ENCODE measurements at places on chromosomes 3 and 15.

DNA sequence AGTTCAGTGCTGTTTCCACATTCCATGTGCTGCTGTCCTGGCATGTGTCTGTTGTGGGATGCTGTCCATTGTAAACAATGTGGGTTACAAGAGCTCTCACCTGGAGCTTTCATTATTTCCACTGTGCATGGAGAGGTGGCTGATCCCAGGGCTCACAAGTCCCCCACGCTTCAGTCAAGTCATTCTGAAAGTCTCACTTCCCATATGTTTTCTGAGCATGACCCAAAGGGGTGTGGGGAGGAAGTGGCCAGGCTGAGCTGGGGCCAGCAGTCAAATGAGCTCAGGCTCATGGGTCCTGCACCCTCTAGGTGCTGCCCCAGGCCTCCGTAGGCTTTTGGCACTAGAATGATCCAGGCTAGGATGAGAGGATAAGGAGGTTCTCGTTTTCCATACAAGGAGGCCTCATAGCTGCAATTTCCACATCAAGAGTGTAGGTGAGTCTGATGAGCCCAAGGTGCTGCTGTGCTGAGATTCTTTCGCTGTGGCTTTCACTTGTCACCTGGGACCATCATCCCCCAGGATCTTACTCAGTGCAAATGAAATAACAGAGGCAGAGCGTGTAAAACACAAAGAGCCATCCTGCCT, 22.0 kb downstream of the STARD5 start:
- no peak for DNase-seq

DNA sequence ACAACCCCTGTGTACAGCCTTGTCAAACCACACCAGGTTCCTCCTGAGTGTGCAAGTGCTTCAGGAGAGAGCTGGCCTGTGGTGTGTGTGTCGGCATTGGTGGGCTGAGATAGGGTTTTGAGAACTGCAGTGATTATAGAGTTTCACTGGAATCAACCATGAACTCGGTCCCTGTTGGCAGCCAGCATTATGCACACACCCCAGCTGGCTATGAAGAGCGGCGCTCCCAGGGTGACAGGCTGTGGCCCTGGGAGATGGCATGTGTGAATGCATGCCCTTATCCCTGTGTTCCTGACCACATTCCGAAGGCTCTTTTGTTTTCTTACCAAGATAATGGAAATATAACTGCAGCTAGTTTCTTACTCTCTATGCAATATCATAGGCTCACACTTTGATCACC, 101.8 kb downstream of the SNRK start:
- DNase-seq, result no peak

DNA sequence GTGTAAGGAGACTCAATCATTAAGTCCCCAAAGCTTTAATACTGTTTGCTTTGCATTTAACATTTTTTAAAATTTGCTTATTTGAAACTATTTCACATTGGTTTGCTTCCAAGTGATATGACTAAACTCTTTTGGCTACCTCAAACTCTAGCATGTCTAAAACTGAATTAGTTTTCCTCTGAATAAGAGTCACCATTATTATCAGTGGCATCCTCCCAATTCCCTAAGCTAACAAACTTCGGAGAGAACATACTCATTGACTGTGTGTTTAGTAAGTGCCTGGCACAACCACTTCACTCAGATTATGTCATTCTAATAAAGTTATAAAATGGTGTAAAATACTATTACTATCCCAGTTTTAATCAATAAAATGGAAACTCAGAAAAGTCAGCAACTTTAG, 21.9 kb downstream of the ATOSA start:
- DNase-seq, result no peak

- no peak for DNase-seq
Observed at GRCh38 chr3:196163666-196164493, 47.3 kb downstream of the ZDHHC19 start.

- DNase-seq, result no peak
Observed at GRCh38 chr15:64836023-64836536, 5.6 kb upstream of the PLEKHO2 start.

DNA sequence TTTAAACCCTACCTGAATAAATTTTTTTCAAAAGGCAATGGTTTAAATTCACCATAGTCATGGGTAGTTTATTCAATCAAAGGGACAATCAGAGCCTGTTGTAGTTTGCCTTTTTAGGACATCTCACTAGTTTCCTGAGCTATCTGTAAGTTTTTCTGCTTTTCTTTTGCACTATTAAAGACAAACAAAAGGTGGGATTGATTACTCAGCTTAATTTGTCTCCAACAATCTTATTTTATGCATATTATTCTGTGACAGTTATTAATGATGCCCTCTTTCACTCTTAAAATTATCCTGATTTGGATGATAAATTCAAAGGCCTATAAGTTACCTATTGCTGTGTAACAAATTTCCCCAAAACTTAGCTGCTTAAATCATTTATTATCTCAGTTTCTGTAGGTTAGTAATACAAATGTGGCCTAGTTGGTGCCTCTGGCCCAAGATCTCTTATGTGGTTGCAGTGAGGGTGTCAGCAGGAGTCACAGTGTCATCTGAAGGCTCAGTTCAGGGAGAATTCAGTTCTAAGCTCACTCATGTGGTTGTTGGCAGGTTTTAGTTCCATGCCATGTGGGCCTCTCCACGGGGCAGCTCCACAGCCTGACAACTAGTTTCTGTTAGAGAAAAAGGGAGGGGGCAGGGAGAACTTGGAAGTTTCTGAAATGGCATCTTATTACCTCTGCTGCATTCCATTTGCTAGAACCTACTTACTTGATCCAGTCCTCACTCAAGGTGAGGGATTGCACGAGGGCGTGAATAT, 16.0 kb downstream of the ARMC8 start:
- DNase-seq, result no peak

- no peak for DNase-seq
Observed at GRCh38 chr3:26964313-26964712, 341.7 kb downstream of the LRRC3B start.

GRCh38 chr3:194093842-194094241, 42.1 kb upstream of the HES1 start:
- DNase-seq, result no peak

DNA sequence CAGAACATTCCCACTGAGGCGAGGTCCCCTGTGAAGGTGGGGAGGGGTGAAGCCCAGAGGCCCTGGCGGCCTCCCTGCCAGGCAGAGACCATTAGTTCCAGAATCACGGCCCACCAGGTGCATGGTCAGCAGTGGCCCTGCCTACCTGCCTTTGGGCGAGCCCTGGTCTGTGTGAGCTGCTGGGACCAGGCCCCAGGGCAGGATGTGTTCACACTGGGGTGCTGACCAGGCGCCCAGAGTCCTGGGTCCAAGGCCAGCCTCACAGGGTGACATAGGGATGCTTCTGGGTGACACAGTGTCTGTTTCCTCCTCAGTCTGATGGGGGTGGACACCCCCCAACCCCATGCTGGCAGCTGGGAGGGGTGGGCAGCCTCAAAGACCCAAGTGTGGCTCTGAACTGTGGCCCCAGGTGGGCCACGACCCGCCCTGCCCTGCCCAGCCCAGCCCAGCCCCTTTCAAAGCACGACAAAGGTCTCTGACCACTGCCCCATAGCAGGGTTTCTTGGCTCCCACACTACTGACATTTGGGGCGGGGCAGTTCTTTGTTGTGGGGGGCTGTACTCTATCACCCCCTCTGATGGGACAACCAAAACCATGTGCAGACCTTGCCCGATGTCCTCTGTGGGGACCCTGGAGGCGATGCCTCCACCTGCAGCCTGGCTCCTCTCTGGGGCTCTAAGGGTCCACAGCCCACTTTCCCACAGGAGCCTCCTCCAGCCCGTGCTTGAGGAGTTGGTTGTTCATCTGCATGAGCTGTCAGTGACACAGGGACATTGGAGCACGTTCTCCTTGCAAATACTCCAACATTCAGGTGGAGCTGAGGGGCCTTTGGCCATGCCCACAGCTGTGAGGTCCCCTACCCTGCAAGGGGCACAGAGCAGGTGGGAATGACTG, 44.8 kb upstream of the SLC41A3 start:
- DNase-seq, result no peak

- no peak for DNase-seq
Observed at GRCh38 chr3:94024385-94024784, 4.0 kb downstream of the STX19 start.

DNA sequence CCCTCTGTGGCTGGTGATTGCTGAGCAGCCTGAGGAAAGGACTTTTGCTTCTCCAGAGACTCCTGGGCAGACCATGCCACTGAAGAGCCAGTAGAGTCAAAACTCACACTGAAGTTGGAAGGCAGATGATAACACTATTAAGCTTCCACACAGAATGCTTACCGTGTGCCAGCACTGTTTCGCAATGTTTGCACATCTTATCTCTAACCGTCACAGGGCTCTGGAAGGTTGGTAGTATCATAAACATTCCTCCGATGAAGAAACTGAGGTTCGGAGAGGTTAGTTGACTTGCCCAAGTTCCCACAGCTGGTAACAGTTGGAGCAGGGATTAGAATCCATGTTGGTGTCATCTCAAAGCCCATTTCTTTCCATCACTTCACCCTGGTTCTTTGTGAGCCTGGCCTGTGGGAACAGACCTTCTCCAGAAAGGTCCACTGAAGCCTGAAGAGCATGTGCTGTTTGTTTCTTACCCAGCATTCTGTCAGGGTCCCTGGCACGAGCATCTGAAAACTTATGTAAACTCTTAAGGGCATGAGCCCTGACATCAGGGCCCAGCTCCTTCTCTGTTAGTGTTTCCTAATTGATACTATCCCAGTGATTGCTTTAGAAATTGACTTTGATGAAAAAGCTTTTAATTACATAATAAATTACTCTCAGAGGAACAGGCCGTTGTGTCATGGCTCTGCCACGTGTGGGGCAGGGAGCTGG, 77.0 kb upstream of the PRR23C start:
- DNase-seq, result no peak

DNA sequence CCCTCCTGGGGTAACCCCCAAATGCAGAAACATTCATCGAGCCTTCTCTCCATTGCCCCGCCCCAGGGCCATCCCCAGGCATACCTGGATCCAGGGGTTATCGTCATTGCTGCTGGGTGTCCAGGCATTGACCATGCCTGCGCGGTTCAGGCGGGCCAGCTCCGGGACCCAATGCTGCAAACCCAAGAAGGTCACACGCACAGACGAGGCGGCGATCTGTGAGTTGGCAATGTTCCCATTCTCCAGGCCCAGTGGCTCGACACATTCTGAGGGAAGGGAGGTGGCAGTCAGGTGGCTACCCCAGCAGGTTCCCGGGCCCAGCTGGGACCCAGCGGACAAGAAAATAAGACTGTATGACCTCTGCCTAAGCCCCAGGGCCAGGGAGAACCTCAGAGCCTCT, 6.1 kb downstream of the MFGE8 start:
- no peak for DNase-seq

DNA sequence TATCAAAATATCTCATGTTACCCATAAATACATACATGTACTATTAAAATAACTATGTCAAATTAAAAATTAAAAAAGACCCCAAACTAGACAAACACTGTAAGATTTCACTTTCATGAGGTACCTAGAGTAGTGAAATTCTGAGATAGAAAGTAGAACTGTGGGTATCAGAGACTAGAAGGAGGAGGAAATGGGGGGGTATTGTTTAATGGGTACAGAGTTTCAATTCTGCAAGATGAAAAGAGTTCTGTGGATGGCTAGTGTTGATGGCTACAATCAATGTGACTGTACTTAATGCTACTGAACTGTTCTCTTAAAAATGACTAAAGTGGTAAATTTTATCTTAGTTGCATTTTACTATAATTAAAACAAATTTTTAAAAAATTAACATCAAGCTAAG, 36.6 kb downstream of the RFX7 start:
- no peak for DNase-seq

DNA sequence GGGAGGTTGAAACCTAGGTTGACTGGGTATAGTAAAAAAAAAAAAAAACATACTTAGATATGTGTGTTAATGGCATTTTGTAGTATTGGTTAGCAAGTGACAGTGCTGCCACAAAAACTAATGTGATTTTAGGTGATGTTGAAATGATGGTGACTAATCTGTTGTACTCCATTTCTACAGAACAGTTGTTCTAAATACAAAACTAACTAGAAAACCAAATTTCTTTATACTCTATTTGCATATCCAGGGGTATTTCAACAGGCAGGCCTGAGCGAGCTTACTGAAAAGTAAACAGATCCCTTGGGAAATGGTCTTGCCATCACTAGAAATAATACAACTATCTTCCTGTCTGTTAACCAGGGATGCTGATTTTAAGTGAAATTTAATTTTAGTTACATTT, 20.5 kb downstream of the TSC22D2 start:
- no peak for DNase-seq

DNA sequence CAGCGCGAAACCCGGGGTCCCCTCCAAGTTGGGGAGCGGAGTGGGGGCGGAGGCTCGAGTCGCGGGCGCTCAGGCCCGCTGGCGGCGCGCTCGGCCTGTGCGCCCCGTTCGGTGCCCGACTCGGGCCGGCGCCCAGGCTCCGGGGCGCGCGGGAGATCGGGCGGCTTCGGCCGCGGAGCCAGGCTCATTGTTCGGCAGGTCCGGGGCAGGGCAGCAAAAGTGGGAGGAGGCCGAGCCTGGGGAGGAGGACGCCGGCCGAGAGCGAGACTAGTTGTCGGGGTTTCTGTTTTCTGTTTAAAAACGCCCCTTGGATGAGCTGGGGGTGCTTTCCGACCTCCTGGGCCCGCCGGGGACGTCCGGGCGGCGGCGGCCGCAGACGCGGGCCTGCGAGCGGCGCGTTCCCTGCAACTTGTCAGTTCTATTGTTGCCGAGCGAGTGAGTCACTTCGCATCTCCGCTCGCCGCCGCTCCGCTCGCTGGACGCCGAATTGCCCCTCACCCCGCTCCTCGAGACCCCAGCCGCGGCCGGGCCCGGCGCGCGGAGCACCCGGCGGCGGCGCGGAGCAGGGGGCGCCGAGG, 676 bp downstream of the TCF12 start:
- DNase-seq, result peak; percentile 57

DNA sequence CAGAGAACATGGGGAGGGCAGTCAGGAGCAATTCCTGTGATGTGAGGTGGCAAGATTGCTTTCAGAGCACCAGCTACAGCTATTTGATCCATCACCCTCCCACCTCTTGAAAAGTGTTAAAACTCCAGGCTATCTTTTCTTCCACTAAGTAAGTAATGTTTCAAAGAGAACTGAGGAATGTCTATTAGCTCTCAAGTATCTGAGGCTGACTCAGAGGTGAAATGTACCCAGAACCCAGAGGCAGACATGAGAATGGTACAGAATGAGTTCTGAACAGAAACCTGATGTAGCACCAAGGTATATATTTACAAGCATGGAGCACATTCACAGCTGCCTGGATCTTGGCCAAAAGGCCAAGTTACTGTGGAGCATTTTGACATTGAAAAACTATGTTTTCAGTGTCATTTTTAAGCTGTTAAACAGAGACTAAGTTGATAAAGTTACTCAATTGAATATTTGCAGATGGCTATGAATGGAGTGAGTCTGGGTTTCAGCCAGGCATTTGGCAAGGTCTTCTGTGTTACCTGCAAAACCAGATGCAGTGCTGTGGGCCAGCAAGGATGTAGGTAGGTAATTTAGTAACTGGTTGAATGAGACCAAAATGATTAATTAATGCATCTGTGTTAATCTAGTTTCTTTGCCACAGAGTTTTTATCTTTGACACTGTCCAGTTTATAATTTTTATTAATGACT, 227.7 kb upstream of the CD96 start:
- DNase-seq, result no peak

DNA sequence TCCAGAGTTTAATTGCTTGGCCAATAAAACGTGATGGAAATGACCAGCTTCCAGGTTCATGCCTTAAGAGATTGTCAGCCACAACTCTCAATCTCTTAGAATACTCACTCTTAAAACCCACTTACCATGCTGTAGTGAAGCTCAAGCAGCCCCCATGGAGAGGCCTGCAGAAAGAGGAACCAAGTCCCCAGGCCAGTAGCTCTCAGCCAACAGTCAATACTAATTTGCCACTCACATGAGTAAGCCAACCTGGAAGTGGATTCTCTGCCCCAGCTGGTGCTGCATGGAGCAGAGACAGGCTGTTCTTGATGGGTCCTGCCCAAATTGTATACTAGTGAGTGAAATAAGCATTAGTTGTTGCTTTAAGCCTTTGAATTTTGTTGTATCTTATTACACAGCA, 155.9 kb downstream of the OXSM start:
- no peak for DNase-seq
